Ovary (tissue), 10 donors: ENCODE measurements at places on chromosomes 5 and 9. TPM values are rescaled to one million over a fixed set of nuclear protein-coding genes. Genes with fewer than 3 reads are reported as not detected.

- no peak for DNase-seq
- H3K4me3 ChIP-seq: no peak overlapping the region
- no peaks in the 10 kb centered on the region for H3K36me3 ChIP-seq
- H3K4me1 ChIP-seq: no peaks in the 10 kb centered on the region
These were observed 9.6 kb downstream of the FBXW2 start for GRCh38 chr9:120783602-120784047.

GRCh38 chr9:27671636-27672035, 98.4 kb upstream of the C9orf72 start:
- H3K27ac ChIP-seq: no peak overlapping the region
- no peaks in the 10 kb centered on the region for H3K4me1 ChIP-seq
- no peak overlapping the region for H3K4me3 ChIP-seq
- H3K27me3 ChIP-seq: no peaks in the 10 kb centered on the region

GRCh38 chr9:4828761-4829160, 36.0 kb downstream of the RCL1 start:
- DNase-seq: no peak
- H3K4me3 ChIP-seq: no peak overlapping the region
- no peak overlapping the region for H3K27ac ChIP-seq
- peaks cover 11% of the 10 kb centered on the region for H3K4me1 ChIP-seq

GRCh38 chr5:90184764-90185163, 224.8 kb downstream of the CETN3 start:
- no peaks in the 10 kb centered on the region for H3K4me1 ChIP-seq
- no peak for DNase-seq
- H3K27me3 ChIP-seq: no peaks in the 10 kb centered on the region
- H3K27ac ChIP-seq: no peak overlapping the region

GRCh38 chr9:16985559-16986348, 115.3 kb upstream of the BNC2 start:
- no peaks in the 10 kb centered on the region for H3K36me3 ChIP-seq
- DNase-seq: no peak
- H3K27ac ChIP-seq: no peak overlapping the region
- no peaks in the 10 kb centered on the region for H3K27me3 ChIP-seq
- H3K4me3 ChIP-seq: no peak overlapping the region
- no peaks in the 10 kb centered on the region for H3K4me1 ChIP-seq

GRCh38 chr9:75455444-75455921, 367.2 kb downstream of the OSTF1 start:
- H3K36me3 ChIP-seq: no peaks in the 10 kb centered on the region
- H3K4me1 ChIP-seq: peaks cover 1% of the 10 kb centered on the region
- no peak for DNase-seq
- no peaks in the 10 kb centered on the region for H3K27me3 ChIP-seq
- no peak overlapping the region for H3K4me3 ChIP-seq

DNA sequence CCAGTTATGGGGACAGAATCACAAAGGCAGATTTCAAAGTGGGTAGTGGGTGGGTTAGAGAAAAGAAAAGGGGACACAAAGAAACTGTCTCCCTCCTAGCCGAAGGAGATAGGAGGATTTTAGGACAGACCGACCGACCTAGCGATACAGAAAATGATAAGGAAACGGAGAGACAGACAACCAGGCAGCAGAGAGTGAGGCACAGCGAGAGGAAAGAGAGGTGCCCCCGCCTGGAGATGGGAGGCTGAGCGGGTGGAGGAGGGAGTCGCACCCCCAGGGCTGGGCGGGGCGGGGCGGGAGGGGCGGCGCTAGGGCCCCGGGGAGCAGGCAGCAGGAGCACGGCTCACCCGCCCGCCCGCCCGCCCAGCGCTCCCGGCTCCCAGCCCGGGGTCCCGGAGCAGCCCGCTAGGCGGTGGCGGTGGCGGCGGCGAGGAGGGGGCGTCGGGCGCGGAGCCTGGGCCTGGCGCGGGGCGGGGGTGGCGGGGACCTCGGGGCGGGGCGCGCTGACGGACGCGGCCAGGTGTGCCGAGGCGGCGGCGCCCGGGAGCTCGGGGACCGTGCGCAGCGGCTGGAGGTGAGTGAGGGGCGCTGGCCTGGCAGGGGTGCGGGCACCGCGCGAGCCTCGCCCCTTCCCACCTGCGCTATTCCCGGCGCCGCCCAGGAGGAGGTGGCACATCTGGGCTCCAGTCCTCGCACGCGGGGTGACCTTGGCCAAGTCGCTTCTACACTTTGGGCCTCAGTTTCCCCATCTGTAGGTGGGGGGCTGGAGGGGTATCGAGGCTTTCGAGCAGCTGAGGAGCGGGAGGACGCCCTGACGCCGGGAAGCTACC, 15.9 kb upstream of the SYNPO start:
- H3K4me3 ChIP-seq: peak overlapping the region; percentile 46
- H3K36me3 ChIP-seq: no peaks in the 10 kb centered on the region
- H3K27me3 ChIP-seq: no peaks in the 10 kb centered on the region
- peak overlapping the region; percentile 76 for H3K27ac ChIP-seq
- no peak for DNase-seq
- peaks cover 29% of the 10 kb centered on the region for H3K4me1 ChIP-seq

DNA sequence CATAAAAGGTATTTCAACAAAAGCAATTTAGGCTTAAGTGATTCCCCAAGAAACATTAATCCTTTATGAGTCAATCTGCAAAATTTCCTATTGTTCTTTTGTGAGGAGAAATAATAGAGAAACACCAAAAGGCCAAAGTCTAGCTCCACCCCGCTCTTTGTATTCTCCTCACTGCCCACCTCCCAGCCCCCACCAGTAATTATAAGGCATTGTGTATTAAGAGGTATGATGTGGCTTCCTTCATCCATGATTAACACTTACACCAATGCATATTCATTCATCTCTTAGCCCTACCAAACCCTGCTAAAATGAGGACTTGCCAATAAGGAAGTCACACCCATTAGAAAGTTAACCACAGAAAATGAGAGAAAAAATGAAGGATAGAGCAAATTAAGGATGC, 105.3 kb upstream of the SPATA31D4 start:
- no peak overlapping the region for H3K4me3 ChIP-seq
- no peak overlapping the region for H3K27ac ChIP-seq
- peaks cover 8% of the 10 kb centered on the region for H3K4me1 ChIP-seq
- H3K27me3 ChIP-seq: no peaks in the 10 kb centered on the region

DNA sequence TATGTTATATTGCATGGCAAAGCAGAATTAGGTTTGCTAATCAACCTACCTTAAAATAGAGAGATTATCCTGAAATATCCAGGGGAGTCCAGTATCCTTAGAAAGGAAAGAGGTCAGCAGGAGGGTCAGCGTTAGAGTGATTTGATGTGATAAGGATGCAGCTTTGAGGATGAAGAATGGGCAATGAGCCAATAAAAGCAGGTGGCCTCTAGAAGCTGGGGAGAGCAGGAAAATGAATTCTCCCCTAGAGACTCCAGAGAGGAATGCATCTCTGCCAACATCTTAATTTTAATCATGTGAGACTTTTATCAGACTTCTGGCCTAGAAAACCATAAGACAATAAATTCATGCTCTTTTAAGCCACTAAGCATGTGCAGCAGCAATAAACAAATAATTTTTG, 65.7 kb upstream of the SYK start:
- H3K4me1 ChIP-seq: no peaks in the 10 kb centered on the region
- H3K27me3 ChIP-seq: no peaks in the 10 kb centered on the region
- H3K36me3 ChIP-seq: no peaks in the 10 kb centered on the region
- H3K27ac ChIP-seq: no peak overlapping the region
- no peak for DNase-seq
- no peak overlapping the region for H3K4me3 ChIP-seq

- H3K4me3 ChIP-seq: peak overlapping the region; percentile 74
- H3K27me3 ChIP-seq: no peaks in the 10 kb centered on the region
- DNase-seq: peak; percentile 44
These were observed 2.0 kb downstream of the GADD45G start for GRCh38 chr9:89606624-89607311.

DNA sequence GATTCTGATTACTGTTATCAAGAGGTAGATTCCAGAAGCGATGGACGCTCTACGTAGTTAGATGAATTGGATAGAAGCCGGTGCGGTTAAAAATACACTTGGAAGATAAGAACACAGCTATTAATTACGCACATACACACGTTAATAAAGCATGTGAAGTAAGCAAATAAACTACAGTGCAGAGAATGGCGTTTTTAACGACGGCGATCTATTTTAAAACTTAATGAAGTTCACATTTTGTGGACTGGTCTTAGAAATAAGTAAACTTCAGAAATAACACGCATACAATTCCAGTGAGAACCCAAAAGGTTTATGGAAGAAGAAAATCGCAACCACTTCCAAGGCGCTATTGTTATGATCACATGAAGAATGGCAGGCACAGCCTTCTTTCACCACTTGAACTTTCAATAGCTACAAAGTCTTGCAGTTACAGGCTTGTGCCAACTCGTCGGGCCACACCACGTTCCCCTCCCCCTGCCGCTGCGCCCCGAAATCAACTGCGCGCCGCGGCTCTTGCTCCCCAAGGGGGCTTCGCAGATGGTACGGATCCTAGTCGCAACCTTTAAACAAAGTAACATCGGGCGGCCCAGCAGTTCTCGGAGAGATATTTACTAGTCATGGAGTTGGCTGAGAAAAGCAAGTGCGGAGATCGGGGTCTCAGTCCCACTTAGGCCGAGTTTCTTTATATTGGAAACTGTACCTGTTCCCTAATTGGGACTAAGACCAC, 866 bp upstream of the SEMA6A start:
- H3K4me1 ChIP-seq: peaks cover 2% of the 10 kb centered on the region
- no peaks in the 10 kb centered on the region for H3K27me3 ChIP-seq
- peak; percentile 69 for DNase-seq
- H3K27ac ChIP-seq: peak overlapping the region; percentile 88
- peak overlapping the region; percentile 71 for H3K4me3 ChIP-seq

GRCh38 chr9:14987858-14988257, 77.6 kb upstream of the FREM1 start:
- H3K4me1 ChIP-seq: no peaks in the 10 kb centered on the region
- no peak overlapping the region for H3K4me3 ChIP-seq
- no peaks in the 10 kb centered on the region for H3K27me3 ChIP-seq

DNA sequence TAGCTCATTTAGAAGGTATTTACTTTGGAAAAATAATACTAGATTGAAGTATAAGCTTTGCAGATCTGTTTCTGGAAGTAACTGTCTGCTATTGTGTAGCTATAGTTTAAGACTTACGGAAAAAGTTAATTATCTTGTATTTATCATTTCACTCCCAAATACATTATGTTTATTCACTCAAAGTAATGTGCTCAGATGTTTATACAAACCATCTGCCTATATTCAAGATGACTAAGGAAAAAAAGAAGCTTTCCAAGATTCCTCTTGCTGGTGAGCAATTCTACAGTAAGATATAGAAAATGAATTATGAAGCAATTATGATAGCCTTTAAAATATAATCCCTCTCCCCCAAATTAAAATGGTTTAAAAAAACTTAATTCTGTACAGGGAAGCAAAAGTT, 137.9 kb downstream of the KIAA0825 start:
- no peaks in the 10 kb centered on the region for H3K36me3 ChIP-seq
- H3K4me1 ChIP-seq: no peaks in the 10 kb centered on the region
- H3K27me3 ChIP-seq: no peaks in the 10 kb centered on the region
- no peak overlapping the region for H3K27ac ChIP-seq
- DNase-seq: no peak

DNA sequence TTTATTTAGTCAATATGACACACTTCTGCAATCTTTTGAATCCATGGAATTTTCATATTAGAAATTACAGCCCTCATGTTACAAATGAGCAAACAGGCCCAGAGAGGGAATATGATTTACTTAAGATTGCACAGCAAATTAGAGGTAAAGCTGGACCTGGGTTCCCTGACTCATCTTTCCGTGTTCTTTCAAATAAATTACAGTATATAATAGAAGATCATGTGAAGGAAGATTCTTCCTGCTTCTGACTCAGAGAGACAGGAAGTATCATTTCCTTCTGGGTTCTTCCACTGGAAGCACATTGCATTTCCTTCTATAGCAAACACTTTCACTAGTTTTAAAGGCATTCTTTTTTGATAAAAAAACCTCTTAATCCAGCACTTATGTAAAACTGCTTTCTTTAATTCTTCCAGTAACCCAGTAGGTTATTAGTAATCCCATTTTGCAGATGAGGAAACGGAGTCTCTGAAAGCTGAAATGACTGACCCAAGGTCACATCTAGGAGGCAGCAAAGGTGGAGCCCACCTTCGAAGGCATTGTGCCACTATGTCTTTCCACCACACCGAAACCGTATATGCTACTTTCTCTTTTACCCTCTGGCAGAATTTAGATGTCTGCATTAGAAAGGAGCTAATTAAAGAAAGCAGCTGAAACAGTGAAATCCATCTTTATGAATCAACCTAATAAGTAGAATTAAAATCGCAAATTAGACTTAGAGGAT, 566.7 kb upstream of the KLF4 start:
- H3K4me3 ChIP-seq: no peak overlapping the region
- H3K27me3 ChIP-seq: no peaks in the 10 kb centered on the region
- no peaks in the 10 kb centered on the region for H3K36me3 ChIP-seq
- no peak for DNase-seq
- H3K27ac ChIP-seq: no peak overlapping the region

DNA sequence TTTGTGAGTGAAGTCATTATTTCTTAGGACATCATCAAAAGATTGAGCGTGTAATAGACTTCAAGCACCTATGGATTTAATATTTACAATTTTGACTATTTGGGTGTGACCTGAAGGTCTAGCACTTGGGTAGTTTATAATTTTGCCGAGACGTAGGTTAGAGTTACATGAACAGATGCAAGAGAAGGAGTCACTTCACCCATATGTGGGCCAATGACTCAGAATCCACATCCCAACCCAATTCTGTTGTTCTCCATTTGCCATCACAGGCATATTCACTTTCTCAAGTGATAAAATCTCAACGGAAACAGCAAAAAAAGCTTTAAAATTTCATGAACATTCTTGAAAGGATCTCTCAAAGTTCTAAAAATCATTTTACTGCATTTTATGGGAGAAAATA, 12.1 kb upstream of the ERAP1 start:
- H3K27ac ChIP-seq: no peak overlapping the region
- no peak overlapping the region for H3K4me3 ChIP-seq
- no peaks in the 10 kb centered on the region for H3K4me1 ChIP-seq
- no peaks in the 10 kb centered on the region for H3K36me3 ChIP-seq

- H3K27me3 ChIP-seq: no peaks in the 10 kb centered on the region
- no peak overlapping the region for H3K27ac ChIP-seq
- no peaks in the 10 kb centered on the region for H3K36me3 ChIP-seq
- DNase-seq: no peak
- H3K4me3 ChIP-seq: no peak overlapping the region
These were observed 3.9 kb downstream of the S1PR3 start for GRCh38 chr9:88995200-88995577.

DNA sequence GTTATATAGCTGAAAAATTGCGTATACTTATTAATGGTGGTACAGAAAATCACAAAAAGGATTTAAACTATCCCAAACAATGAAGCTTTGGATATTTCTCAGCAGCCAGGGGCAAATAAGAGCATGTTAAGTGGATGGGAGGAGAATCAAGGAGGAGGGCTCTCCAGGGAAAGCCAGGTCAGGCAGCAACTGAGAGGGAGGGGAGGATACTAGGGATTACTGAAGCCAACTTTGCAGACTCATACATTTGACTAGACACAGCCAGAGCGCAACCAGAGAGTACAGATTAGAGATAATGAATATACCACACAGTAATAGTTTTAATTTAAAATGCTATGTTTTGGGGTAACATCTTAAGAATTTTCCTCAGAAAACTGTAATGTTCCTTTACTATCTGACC, 360.2 kb downstream of the HCN1 start:
- no peaks in the 10 kb centered on the region for H3K27me3 ChIP-seq
- no peak overlapping the region for H3K4me3 ChIP-seq
- no peak overlapping the region for H3K27ac ChIP-seq
- no peak for DNase-seq
- no peaks in the 10 kb centered on the region for H3K36me3 ChIP-seq

The ANXA2R gene
- polyA plus RNA-seq: 1.2 TPM

The IL4 gene
- polyA plus RNA-seq: not detected

The KIF20A gene
- 0.47 TPM for polyA plus RNA-seq

The ASS1 gene
- 87.0 TPM for polyA plus RNA-seq

The SEMA5A gene
- polyA plus RNA-seq: 2.0 TPM

The RNF130 gene
- polyA plus RNA-seq: 120 TPM

The CHSY3 gene
- 5.5 TPM for polyA plus RNA-seq

The OTP gene
- polyA plus RNA-seq: not detected
